ENCODE measurements at places on chromosomes 13 and 19.

GRCh38 chr19:35903550-35904179 is 1.3 kb downstream of the HCST start:
- DNase-seq, result peak; percentile 77

- DNase-seq, result no peak
These were observed 30.4 kb upstream of the GRTP1 start for GRCh38 chr13:113394339-113394640.

DNA sequence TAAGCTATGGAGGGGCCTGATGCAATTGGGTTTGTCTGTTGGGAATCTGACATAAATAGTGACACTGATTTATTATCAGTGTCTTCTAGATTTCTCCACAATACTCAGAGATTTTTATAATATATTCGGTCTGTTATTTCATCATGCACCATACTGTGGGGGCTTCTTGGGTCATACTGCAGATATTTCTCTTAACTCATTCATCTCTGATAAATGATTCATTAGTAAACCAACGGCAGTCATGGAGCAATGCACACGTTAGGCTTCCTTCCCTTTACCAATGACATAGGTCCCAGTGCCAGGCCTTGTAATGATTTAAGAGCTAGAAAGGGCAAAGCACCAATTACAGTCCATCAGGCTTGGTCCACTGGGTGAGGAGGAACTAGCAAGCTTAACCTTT is 53.6 kb downstream of the FAM216B start:
- DNase-seq, result no peak

- no peak for DNase-seq
These were observed 532.4 kb downstream of the SLITRK6 start for GRCh38 chr13:85266771-85267170.

- no peak for DNase-seq
These were observed 279.2 kb upstream of the PRR20A start for GRCh38 chr13:56861476-56861875.

DNA sequence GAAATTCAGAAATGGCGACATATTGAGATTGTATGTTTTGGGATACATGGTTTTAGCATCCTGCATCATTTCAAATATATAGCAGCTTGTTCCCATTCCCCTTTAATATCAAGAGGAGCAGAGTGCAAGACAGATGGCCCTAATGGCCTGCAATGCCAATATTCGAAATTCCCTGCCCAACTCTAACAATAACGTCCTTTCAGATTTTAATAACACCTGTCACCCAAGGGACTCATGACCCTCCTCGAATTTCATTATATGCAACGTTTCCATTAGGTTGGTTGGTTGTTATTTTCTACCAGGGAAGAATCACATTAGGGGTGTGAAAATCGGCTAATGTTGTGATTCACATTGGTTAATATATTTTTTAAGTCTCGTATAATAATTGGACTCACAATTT is 170.0 kb downstream of the TNFSF13B start:
- DNase-seq, result no peak

- no peak for DNase-seq
These were observed 231.7 kb downstream of the MZT1 start for GRCh38 chr13:72495681-72496080.

DNA sequence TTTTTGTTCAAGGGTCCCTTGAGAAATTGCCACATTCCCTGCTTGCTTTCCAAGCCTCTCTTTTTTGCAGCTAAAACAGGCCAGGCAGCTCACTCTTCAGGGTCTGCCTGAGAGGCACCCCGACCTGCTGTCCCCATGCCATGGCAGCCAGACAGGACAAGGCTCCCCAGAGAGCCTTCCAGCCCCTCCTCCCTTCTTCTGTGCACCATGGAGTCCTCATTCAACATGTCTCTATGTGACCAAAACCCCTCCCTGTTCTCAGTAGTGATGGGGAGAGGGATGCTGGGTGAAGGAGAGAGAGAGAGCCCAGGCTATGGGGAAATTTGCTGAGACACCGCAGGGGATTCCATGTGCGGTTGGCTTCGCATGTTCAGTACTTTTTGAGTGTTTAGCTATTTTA is 384.2 kb upstream of the ZNF507 start:
- DNase-seq, result no peak

- no peak for DNase-seq
These were observed 2.5 kb downstream of the NUDT15 start for GRCh38 chr13:48040049-48040448.

DNA sequence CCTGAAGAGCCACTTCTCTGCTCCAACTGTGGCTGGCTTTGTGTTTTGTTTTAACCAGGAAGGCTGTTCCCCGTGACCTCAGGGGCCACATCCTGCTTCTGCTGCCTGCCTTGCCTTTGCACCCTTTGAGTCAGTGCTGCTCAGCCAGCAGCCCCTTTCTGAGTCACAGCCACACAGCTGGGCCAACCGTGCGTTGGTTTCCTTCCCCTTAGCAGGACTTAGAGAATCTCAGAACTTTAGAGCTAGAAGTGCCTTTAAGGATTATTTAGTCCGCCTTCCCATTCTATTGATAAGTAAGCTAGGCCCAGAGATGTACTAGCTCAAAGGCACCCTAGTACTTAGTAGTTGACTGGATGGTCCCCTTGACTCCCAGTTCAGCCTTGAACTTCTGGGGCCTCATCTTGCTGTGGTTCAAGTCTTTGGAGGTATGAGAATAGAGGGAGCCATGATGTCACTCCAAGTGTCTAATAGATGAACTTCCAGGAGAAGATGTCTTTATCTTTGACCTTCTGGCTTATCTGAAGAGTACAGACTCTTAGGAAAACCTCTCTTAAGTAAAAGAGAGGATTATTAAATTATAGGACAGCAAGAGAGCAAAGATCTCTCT is 8.0 kb downstream of the RGCC start:
- peak; percentile 64 for DNase-seq

DNA sequence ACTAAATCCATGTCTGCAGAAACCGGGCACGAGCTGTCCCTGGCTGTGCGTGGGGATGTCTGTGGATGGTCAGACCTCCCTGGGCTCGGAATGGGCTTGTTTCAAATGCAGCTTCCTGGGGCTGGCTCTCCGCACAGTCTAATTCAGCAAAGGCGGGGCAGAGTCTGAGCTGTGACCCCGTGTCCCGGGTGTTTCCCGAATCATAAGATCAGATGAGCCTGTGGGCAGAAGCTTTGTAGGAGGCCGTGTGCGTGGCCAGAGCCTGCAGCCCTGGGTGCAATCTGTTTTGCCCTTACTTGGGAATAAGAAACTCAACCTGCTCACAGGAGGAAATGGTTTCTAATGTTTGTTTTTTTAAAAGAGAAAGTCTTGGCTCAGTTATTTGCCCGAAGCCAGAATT is 13.9 kb upstream of the GNA11 start:
- DNase-seq, result no peak

- no peak for DNase-seq
These were observed 39.3 kb downstream of the CEBPG start for GRCh38 chr19:33412601-33413425.

GRCh38 chr13:40632915-40633314 is 33.5 kb downstream of the FOXO1 start:
- DNase-seq, result no peak

- DNase-seq, result no peak
These were observed 1707.6 kb upstream of the SLC10A2 start for GRCh38 chr13:104773775-104774174.

GRCh38 chr19:45577111-45577905 is 7.3 kb downstream of the OPA3 start:
- DNase-seq, result no peak

GRCh38 chr13:24038841-24039330 is 121.6 kb upstream of the SPATA13 start:
- no peak for DNase-seq

DNA sequence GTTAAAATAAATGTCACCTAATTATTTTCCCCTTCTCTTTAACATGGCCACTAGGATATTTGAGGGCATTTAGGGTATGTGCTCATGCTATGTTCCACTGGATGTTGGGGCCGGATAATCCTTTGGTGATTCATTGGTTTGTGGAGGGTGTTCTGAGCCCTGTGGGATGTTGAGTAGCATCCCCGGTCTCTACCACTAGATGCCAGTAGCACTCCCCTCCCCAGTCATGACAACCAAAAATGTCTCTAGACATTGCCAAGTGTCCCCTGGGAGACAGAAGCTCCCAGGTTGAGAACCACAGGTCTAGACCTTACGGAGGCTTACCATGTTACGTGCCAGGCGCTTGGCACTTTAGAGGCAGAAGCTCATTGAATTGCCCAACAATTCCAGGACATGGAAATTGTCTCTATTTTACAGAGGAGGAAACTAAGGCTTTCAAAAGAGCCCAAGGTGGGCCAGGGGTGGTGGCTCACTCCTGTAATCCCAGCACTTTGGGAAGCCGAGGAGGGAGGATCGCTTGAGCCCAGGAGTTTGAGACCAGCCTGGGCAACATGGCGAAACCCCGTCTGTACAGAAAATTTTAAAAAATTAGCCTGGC is 14.1 kb downstream of the SHANK1 start:
- no peak for DNase-seq

- no peak for DNase-seq
These were observed 73.7 kb downstream of the SLC15A1 start for GRCh38 chr13:98678741-98679140.

- no peak for DNase-seq
These were observed 322.3 kb downstream of the DLEU7 start for GRCh38 chr13:50521006-50521830.

DNA sequence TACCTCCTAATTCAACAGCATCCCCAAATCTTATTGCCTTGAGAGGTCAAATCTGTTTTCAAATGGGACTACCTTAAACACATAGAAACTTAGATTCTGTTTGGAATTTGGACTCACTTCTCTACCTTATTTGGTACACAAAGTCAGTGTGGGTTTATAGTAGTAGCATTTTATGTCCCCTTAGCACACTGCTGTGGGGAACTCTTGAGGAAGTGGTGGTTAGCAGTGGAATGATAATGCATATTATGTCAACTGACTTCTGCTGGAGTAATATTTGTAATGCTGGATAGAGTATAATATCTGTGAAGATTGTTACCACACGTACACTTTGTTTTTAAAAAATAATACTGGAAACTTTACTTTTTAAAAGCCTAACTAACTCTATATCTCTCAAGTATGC is 386.3 kb downstream of the NDFIP2 start:
- DNase-seq, result no peak

DNA sequence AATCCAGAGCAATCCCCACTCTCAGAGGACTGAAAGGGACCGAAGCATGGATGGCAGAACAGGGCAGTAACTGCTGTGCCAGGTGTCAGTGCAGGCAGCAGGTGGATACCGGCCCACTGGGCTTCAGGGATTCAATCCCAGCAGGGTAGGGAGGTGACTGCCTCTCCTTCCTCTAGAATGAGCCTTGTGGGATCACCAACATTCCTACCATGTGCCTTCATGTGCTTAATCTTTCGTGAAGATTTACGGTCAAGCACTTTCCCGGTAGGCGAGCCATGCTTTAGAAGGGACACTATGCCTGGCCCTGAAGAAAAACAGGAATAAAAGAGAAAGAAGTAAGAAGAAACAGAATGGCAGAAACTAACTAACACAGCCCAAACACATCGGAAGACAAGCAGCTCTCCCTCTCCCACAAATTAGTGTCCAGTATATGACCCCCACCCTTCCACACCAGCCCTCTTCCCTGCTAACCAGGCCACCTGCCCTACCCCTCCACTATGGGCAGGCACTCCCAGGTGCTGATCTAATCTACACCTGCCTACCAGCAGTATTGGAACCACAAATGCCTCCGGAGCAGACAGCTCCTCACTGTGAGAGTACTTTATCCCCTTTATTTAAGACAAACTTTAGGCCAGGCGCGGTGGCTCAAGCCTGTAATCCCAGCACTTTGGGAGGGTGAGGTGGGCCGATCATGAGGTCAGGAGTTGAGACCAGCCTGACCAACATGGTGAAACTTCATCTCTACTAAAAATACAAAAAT is 162.5 kb downstream of the NUFIP1 start:
- DNase-seq, result no peak
